Stimulated activated CD4-positive, alpha-beta T cell treated with anti-CD3 and anti-CD28 coated beads, Interleukin-12 subunit alpha, Interleukin-12 subunit beta, amount 100 ng/mL, for 24 hours (primary cell): ENCODE measurements at places on chromosomes 5 and 9.
A peak's percentile ranks its signal among the peaks of the same experiment; 100 is the strongest.

DNA sequence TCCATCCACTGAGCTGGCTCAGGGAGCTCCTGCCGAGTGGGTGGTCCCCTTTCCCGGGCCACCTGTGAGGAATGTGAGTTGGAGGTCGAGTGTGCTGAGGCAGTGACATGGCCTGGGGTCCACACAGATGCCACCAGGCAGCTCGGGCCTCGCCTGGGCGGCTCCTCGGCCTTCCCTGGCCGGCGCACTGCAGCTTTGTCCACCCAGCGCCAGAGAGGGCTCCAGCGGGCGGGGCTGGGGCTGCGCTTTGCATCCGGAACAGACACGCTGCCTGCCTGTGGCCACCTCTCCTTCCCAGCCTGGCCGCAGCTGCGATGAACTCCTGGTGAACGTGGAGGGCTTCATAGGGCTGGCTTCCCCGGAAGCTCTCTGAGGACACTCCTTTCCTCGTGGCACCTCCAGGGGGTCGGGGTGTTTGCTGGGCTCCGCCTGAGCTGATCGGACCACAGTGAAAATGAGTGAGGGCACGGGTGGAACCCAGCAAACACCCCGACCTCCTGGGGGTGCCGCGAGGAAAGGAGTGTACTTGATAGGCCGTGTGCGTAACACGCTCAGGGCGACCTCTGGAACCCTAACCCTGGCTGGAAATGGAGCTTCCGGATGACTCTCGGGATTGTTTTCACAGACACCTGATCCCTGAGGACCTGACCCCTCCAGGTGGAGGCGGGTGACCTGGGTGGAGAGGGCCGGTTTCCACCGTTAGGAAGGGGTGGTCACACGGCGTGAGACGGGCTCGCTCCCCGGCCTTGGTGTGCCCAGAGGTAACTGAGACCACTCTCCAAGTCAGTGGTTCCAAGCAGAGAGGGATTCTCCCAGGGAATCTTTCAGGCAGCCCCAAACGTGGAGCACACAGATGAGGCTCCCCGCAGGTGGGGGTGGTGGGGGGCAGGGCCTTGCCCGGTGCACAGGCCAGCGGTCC, 31.8 kb upstream of the RXRA start:
- DNase-seq = no peak

DNA sequence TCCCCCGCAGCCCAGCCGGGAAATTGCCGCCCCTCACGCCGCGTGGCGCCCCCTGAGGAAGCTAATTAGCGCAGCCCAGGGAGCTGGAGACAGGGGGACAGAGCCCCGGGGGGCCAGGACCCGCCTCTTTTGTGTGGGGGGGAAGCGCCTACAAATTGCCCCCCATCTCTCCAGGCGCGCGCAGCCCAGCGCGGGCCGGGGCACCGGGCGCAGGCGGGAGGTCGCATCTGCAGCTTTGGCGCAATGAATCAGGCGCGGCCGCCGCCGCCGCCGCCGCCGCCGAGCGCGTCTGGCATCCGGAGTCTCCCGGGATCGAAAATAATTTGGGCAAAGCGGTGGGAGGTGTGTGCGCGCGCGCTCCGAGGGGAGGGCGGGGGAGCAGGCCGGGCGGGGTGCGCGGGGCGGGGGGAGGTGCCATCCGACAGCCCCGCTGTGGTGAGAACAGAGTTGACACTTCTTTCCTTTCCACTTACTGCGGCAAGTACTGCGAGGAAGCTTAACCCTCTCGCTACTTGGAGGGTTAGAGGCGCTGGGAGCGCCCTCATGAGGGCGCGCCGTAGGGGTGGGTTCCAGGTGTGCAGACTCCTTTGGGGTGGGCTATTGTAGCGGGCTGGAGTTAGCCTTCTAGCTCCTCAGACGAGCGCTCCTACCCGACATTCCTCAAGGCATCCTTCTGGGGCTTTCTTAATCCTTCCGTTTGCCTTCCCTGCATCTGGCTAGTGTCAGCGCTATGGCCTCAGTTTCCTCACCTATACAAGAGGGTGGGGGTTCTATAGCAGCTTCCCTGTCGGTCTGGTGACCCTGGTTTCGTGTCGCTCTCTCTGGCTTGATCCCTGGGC, 63.1 kb downstream of the CXXC5 start:
- peak; percentile 50 for DNase-seq

- DNase-seq = no peak
Observed at GRCh38 chr9:136762221-136762691, 2.1 kb downstream of the LCN15 start.

GRCh38 chr9:82149501-82149946, 161.0 kb downstream of the SPATA31D1 start:
- no peak for DNase-seq

- no peak for DNase-seq
Observed at GRCh38 chr9:32677931-32678330, 42.5 kb upstream of the TAF1L start.
